C1 segment of cervical spinal cord (tissue), 14 donors: ENCODE measurements at places on chromosomes 3 and 15.

DNA sequence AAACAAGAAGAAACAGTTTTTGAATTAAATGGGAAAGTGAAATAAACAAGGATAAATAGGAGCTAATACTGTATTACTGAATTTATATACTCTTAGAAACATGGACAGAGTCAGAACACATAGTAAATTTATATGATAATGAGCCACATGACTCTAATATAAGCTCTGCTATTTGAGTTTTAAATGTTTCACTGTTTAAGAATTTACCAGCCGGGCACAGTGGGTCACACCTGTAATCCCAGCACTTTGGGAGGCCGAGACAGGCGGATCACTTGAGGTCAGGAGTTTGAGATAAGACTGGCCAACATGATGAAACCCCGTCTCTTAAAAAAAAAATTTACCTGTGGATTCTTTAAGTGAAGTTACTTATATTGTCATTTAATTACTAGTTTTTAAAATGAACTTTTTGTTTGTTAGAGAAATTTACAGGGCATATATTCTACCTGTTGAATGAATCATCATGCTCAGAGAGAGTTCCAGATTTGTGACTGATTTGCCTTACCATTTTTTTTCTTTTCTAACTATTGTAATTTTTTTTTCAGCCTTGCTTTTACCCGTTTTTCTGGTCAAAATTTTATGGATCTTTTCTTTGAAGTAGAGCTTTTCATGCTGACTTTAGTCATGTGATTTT, 125.7 kb downstream of the TCF12 start:
- no peak for DNase-seq

- DNase-seq: no peak
Measured at GRCh38 chr15:100340721-100341238, 995 bp downstream of the ADAMTS17 start.

GRCh38 chr3:4517093-4517492, 23.9 kb downstream of the ITPR1 start:
- DNase-seq: no peak

DNA sequence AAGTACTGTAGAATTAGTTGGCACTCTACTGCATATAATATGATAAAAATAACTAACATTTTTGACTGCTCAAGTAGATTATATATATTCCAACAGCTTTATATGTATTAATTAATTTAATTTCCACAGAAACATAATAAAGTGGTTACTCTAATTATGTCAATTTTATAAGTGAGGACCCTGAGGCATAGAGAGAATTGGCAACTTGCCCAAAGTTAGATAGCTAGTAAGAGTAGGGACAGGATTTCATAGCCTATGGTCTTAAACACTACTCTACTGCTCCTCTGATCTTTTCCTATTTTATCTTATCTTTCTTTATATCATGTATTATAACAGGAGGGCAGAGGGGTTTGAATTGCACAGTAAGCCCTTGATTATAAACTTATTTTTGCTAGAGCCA, 418.7 kb upstream of the SGO1 start:
- no peak for DNase-seq

DNA sequence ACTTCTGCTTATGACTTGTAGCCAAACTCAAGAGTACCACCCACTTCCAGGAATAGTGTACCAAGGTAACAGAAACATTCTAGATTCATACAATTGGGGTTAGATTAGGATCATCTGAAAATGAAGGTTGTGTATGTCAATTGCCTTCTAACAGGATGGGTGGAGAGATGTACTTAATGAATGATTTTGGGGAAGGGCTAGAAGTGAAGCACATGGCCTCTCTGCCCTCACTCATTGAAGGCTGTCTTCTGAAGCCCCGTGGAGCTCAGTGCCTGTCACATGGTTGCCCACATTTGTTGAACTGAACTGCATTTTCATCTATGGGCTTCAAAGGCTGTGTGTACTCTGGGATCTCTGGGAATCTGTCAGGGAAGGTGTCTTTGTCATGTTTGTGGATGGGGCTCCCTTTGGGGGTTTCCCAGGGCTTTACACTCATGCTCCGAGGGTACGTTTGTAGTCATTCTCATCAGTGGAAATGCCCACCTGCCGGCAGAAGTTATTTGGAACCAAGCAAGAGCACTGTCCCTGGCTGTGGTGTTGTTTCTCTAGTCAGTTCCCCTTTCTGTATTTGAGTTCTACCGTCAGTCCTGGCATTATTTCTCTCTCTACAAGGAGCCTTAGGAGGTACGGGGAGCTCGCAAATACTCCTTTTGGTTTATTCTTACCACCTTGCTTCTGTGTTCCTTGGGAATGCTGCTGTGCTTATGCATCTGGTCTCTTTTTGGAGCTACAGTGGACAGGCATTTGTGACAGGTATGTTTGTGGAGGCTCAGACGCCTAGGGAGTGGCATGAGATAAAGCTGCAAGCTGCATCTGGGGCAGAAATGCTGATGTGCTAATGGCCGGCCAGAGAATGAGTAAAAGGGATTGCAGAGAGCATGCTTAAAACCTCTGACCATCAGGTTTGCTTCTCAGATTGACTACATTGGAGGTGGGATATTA, 22.4 kb downstream of the CD86 start:
- no peak for DNase-seq

DNA sequence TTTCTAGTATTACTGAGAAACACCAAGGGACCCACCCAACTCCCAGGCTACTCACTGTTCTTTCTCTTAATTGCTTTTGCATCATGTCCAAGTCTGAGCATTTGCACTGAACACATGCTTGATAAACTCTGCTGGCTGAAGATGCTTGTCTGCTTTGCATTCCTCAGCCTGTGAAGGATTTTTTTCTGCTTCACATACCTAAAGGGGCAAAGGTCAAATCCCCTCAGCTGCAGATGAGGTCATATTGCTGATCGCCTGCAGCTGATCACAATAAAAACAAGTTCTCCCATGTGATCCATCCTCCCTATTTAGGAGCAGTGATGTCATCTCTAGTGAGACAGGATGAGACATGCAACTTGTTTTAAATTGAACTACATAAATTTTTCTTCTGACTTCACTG, 84.6 kb upstream of the DCBLD2 start:
- no peak for DNase-seq

DNA sequence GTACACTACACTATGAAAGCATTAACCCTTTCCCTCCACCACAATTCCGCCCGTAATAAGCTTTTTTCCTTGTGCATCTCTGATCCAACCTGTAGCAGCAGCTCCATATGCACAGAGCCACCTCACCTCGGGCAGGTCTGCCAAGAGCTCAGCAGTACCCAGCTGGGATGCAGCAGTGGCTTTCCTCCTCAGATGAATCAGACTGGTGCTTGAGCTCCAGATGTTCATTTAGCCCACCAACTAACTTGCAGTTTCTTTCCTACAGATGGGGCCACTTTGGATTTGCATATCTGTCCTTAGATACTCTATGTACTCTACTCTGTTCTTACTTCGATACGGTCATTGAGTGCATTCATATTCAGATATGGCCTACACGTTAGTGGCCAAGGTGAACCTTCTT, 14.8 kb upstream of the FSIP1 start:
- no peak for DNase-seq

DNA sequence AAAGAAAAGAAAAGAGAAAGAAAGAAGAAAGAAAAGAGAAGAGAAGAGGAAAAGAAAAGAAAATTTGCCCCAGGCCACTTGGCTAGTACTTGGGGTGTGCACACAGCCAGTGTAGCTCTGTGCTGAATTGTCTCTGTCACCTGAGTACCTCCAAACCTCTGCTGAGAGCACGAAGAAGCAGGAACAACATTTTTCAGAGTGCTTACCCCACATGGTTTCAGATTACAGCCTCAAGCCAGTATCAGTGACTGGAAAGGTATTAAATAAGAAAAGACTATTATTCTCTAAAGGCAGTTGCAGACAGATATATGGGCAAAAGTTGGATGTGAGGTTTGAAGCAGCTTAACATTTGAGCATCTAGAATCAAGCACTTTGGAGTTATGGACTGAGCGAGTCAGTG, 113.3 kb upstream of the PHLDB2 start:
- DNase-seq: no peak

GRCh38 chr3:113097960-113098447, 107.2 kb downstream of the GTPBP8 start:
- DNase-seq: no peak

GRCh38 chr3:139062918-139063317, 18.2 kb upstream of the PRR23C start:
- DNase-seq: no peak

DNA sequence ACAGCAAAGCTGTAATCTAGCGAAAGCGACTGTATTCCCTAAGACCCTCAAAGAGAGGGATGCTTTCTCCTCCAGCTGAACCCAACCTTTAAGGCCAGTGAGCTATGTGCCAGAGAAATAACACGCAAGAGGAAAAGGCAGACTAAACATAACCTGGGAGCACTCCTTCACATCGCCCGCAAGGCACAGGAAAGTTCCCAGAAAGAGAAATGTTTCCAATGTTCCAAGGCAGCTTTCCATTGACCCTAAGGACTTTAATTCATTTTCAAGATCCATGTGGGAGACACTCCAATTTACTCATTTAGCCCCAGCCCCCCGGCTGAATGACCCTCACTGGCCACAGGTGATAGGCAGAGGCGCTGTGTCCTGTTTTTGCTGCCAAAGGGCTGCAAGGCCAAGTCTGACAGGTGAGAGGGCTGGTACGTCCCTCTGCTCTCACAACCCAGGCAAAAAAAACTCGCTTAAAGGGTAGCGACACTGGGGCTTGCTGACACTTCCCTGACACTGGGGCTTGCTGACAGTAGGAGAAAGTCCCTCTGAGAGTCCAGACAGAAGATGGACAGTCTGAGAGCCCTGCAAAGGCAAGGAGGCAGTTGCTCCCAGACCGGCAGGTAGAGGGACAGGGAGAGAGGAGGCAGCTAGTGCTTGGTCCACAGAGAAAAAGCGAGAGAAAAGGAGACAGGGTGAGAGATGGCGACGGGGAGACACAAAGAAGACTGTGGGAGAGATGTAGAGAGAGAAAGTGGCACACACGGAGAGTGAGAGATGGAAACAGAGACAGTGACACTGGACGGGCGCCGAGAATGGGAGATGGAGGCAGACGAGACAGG, 702 bp downstream of the ARHGEF3 start:
- no peak for DNase-seq

- DNase-seq: no peak
Measured at GRCh38 chr15:60574801-60575631, 96.1 kb upstream of the ICE2 start.

- no peak for DNase-seq
Measured at GRCh38 chr3:169062501-169062900, 601.0 kb downstream of the MECOM start.
